CD8-positive, alpha-beta memory T cell (primary cell): ENCODE measurements at places on chromosomes 7 and 10. TPM values are rescaled to one million over a fixed set of nuclear protein-coding genes. Genes with fewer than 3 reads are reported as not detected.

KCNH2 gene
- 0.24 TPM for total RNA-seq

- H3K36me3 ChIP-seq, result no peaks in the 10 kb centered on the region
- H3K4me1 ChIP-seq, result no peaks in the 10 kb centered on the region
- H3K4me3 ChIP-seq, result no peak overlapping the region
- peaks cover 3% of the 10 kb centered on the region for H3K27me3 ChIP-seq
These were observed 70.6 kb upstream of the AKR1E2 start for GRCh38 chr10:4755286-4755989.

AFAP1L2 gene
- total RNA-seq, result 2.5 TPM

GRCh38 chr7:73973091-73973490 lies 54.9 kb upstream of the ELN start:
- H3K27me3 ChIP-seq, result peaks cover 3% of the 10 kb centered on the region
- DNase-seq, result no peak
- H3K4me1 ChIP-seq, result no peaks in the 10 kb centered on the region
- H3K4me3 ChIP-seq, result no peak overlapping the region
- H3K27ac ChIP-seq, result no peak overlapping the region
- no peaks in the 10 kb centered on the region for H3K36me3 ChIP-seq

SPRN gene
- total RNA-seq, result not detected

OR2A7 gene
- 1.1 TPM for total RNA-seq

GRCh38 chr7:27215356-27215755 lies 15.5 kb upstream of the HOXA13 start:
- no peak for DNase-seq
- H3K4me3 ChIP-seq, result no peak overlapping the region
- no peaks in the 10 kb centered on the region for H3K36me3 ChIP-seq
- no peaks in the 10 kb centered on the region for H3K4me1 ChIP-seq
- H3K27me3 ChIP-seq, result peaks cover 32% of the 10 kb centered on the region
- H3K27ac ChIP-seq, result no peak overlapping the region

BHLHA15 gene
- not detected for total RNA-seq

DNA sequence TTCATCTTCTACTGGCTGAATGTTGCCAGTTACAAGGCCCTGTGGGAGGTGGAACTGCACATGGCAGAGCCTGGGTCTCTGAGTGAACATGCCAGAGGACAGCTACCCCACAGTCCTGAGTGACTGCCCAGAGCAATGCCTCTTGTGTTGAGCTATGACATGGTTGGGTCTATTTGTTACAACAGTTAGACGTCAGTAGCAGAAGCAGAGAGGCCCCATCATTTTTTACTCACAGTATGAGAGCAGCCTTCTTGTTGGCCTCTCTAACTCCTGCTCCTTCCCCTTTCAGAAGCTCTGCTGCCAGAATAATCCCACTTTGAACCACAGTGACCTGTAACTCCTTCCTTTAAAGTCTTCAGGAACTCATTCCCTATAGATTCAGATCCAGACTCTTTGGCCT lies 30.8 kb upstream of the NRP1 start:
- DNase-seq, result no peak
- no peaks in the 10 kb centered on the region for H3K27me3 ChIP-seq
- H3K36me3 ChIP-seq, result no peaks in the 10 kb centered on the region
- no peak overlapping the region for H3K27ac ChIP-seq
- no peaks in the 10 kb centered on the region for H3K4me1 ChIP-seq

GIMAP1 gene
- total RNA-seq, result 10.0 TPM

GRCh38 chr10:132371641-132372081 lies 25.3 kb upstream of the PWWP2B start:
- no peaks in the 10 kb centered on the region for H3K27me3 ChIP-seq
- DNase-seq, result no peak
- H3K4me3 ChIP-seq, result no peak overlapping the region

DNA sequence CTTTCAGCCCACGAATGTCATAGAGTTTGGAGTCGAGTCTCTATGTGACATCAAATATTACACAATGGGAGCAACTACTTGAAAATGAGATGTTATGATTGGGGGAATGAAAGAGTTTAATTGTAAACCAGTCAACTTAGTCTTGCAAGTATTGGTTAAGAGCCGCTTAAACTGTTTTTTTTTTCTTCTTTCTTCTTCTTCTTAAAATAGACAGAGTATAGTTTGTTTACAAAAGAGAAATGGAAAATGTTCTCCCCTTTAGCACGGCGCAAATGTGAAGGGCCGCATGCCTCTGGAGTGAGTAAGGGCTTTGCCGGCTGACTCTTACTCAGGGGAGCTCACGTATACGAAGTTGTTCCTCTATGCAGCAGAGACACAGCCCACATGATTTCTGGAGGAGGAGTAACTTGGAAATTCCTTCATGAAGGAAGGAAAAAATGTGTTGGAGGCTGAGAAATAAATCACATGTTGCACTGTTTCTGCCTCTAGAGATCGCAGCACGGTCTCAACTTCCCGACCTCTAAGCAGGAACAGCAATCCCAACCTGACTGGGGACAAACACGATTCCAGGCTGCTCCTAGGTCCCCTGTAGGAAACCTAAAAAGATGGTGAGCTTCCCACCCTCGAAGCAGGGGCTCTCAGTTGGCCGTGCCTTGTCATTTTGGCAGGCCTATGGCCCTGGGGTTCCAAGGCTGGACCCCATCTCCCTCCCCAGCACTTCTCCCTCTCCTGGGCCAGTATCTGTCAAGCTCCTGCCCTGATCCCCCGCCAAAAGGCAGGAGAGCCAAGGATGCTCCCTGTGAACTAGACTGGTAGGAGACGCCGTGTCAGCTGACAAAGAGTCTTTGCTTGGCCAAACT lies 44.8 kb downstream of the MYOF start:
- H3K36me3 ChIP-seq, result no peaks in the 10 kb centered on the region
- no peaks in the 10 kb centered on the region for H3K4me1 ChIP-seq
- H3K27me3 ChIP-seq, result no peaks in the 10 kb centered on the region
- DNase-seq, result no peak
- no peak overlapping the region for H3K4me3 ChIP-seq

GRCh38 chr7:107631588-107632491 lies 28.8 kb upstream of the SLC26A4 start:
- H3K36me3 ChIP-seq, result no peaks in the 10 kb centered on the region
- no peak for DNase-seq
- no peaks in the 10 kb centered on the region for H3K4me1 ChIP-seq
- no peak overlapping the region for H3K27ac ChIP-seq
- H3K27me3 ChIP-seq, result no peaks in the 10 kb centered on the region
- H3K4me3 ChIP-seq, result no peak overlapping the region

MMP21 gene
- total RNA-seq, result 0.11 TPM

DNA sequence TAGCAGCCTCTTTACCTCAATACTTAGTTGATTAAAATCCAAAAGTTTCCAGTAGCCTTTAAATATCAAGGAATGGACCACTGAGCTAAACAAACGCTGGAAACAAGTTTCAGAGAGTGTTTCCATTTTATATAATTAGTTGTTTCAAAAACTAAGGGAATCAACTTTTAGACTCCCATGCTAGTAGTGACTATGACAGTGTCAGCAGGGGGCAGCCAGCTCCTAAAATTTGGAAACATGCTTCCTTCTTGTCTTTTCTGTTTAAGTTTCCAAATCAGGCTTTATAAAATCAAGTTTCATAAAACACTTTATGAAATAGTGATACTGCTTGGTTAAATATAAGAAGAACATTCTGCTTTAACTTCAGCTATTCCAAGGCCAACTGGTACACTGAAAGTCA lies 138.2 kb upstream of the TMEM229A start:
- no peak for DNase-seq
- H3K27me3 ChIP-seq, result no peaks in the 10 kb centered on the region
- H3K4me1 ChIP-seq, result no peaks in the 10 kb centered on the region
- H3K27ac ChIP-seq, result no peak overlapping the region
- no peak overlapping the region for H3K4me3 ChIP-seq

GRCh38 chr7:2269991-2270460 lies 28.0 kb downstream of the NUDT1 start:
- H3K4me1 ChIP-seq, result no peaks in the 10 kb centered on the region
- H3K36me3 ChIP-seq, result no peaks in the 10 kb centered on the region
- H3K27me3 ChIP-seq, result no peaks in the 10 kb centered on the region
- H3K27ac ChIP-seq, result no peak overlapping the region
- H3K4me3 ChIP-seq, result no peak overlapping the region

GRCh38 chr10:108275895-108276685 lies 1111.6 kb upstream of the SORCS1 start:
- H3K27ac ChIP-seq, result no peak overlapping the region
- no peaks in the 10 kb centered on the region for H3K27me3 ChIP-seq

DNA sequence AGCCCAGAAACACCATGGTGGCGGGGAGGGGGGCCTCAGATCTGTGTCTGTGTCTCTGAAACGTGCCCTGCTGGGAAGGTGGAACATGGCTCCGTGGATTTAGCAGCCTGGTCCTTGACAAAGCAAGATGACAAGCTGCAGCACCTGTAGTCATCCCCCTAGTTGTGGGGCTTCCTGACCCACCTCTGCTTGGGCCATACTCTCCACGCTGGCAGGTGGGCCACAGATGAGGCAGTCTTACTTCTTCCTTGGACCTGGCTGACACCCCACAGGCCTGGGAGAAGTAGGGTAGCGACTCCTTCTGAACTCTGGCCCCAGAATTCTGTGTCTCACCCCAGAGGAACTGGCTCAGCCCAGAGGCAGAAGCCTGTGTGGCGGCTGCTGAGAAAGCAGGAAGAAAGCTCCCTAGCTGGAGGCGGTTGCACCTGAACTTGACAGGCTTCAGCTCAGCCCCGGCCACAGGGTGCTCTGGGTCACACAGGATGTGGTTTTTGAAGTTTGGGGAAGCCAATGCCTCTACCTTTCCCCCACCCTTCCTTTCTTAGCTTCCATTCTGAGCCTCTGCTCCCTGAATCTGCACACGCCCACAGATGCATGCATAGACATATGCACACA lies 113.9 kb downstream of the ABLIM1 start:
- H3K27ac ChIP-seq, result peak overlapping the region; percentile 57
- H3K27me3 ChIP-seq, result no peaks in the 10 kb centered on the region
- peak overlapping the region; percentile 54 for H3K4me3 ChIP-seq
- DNase-seq, result peak; percentile 87
- peaks cover 94% of the 10 kb centered on the region for H3K4me1 ChIP-seq

PLA2G12B gene
- not detected for total RNA-seq

- DNase-seq, result no peak
- no peak overlapping the region for H3K27ac ChIP-seq
- no peaks in the 10 kb centered on the region for H3K27me3 ChIP-seq
- no peak overlapping the region for H3K4me3 ChIP-seq
- H3K36me3 ChIP-seq, result no peaks in the 10 kb centered on the region
These were observed 78.0 kb downstream of the TAF3 start for GRCh38 chr10:7896297-7896696.

- no peaks in the 10 kb centered on the region for H3K4me1 ChIP-seq
- no peaks in the 10 kb centered on the region for H3K27me3 ChIP-seq
These were observed 34.9 kb downstream of the IL15RA start for GRCh38 chr10:5942474-5942873.

DNA sequence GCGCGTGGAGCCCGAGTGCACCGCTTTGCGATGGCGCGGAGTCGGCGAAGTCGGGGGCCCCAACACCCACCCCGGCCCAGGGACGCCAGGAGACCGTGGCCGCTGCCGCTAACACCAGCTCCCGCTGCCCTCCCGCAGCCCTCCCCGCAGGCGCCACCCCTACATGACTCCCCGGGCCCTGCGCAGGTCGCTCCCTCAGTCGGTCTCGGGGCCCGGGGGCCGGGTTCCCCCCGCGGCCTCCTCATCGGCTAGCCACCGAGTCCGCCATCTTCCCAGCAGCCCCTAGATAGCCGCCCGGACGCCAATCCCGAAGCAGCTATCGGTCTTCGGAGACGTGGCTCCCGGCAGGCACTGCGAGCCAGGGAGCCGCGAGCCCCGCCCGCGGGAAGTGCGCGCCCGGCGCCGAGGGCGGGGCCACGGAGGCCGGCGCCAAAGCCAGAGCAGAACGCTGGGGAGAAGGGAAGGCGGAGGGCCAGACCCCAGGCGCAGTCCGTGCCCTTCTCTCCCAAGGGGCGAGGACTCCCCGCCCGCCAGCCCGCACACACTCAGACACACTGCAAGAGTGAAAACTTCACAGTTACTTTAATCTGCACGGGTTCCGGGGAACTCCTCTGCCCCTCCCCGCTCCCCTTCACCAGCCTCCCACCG lies at the start of gene FASTK:
TSS of gene FASTK (minus strand) at position 288 of the 648 bp plus-strand sequence. CDS start at position 245, 43 bp downstream.
- peak within 1 kb of the TSS; percentile 89 for H3K27ac ChIP-seq
- peak within 1 kb of the TSS; percentile 92 for H3K4me3 ChIP-seq
- DNase-seq, result peak; percentile 87
- peaks cover 48% of the 10 kb centered on the region for H3K4me1 ChIP-seq
- no peaks in the 10 kb centered on the region for H3K36me3 ChIP-seq
- H3K27me3 ChIP-seq, result no peaks in the 10 kb centered on the region

- H3K36me3 ChIP-seq, result no peaks in the 10 kb centered on the region
- no peak overlapping the region for H3K4me3 ChIP-seq
- H3K27me3 ChIP-seq, result no peaks in the 10 kb centered on the region
- DNase-seq, result no peak
These were observed 355.8 kb downstream of the SUGCT start for GRCh38 chr7:40490603-40490924.

- no peak overlapping the region for H3K4me3 ChIP-seq
- H3K4me1 ChIP-seq, result no peaks in the 10 kb centered on the region
- H3K27me3 ChIP-seq, result no peaks in the 10 kb centered on the region
- no peaks in the 10 kb centered on the region for H3K36me3 ChIP-seq
- no peak for DNase-seq
These were observed 34.7 kb downstream of the RBM17 start for GRCh38 chr10:6123532-6123931.

DNA sequence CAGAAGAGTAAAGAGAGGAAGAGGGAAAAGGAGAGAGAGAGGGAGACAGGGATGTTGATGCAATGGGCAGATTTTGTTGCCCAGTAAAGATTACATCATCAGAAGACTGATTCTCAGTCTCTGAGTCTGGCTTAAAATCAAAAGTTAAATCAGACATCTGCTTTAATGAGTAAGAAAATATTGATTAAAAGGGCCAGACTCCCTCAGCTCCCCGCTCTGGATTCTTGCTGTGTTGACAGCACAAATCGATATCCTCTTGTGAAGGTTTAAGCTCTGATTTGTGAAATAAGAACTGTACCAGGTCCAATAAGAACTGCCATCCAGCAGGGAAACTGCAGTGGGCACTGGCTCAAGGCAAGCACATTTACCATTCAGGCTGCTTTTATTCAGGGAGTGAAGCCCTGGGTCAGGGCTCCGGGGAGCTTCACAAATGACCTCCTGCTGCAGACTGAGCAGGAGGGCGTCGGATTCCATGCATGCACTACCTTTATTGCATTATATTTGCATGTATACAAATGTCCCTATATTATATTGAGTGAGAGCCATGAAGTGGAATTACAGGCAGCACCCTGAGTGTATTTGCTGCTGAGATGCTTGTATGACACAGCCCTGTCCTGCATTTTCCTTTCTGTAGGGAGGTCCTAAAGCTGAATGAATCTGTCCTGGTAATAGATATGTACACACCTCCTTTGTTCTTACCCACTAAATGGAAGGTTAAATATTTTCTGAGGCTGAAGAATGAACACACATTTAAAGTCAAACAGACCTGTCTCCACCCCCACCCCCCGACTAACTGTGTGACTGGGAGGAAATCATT lies 401.5 kb downstream of the REEP3 start:
- H3K4me1 ChIP-seq, result no peaks in the 10 kb centered on the region
- no peaks in the 10 kb centered on the region for H3K36me3 ChIP-seq
- H3K27me3 ChIP-seq, result no peaks in the 10 kb centered on the region
- DNase-seq, result no peak
- H3K4me3 ChIP-seq, result no peak overlapping the region
